NCI-H2029 treated with DMSO at 0.1 percent for 48 hours (cell line): ENCODE measurements at places on chromosomes 11 and 22.
A peak's percentile ranks its signal among the peaks of the same experiment; 100 is the strongest.

GRCh38 chr11:102451681-102452460 is 694 bp downstream of the TMEM123 start:
- peak; percentile 59 for DNase-seq

GRCh38 chr22:46052331-46052771 is 75.4 kb upstream of the WNT7B start:
- no peak for DNase-seq

DNA sequence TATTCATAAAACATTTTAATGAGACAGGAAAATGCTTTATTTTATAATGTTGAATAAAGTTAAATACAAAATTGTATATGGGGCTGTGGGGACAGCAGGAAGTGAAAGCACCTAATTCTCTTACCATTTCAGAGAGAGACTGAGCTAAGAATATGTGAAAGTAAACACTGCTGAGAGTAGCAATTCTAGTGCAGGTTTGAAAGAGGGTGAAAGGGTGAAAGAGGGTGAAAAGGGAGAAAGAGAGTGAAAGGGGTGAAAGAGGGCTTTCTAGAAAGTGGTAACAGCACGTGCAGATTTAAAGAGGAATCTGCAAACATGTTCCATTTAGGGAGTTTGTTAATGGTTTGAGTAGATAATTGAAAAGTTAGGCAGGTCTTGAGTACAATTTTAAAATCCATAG is 652.0 kb upstream of the CCDC90B start:
- DNase-seq: no peak

DNA sequence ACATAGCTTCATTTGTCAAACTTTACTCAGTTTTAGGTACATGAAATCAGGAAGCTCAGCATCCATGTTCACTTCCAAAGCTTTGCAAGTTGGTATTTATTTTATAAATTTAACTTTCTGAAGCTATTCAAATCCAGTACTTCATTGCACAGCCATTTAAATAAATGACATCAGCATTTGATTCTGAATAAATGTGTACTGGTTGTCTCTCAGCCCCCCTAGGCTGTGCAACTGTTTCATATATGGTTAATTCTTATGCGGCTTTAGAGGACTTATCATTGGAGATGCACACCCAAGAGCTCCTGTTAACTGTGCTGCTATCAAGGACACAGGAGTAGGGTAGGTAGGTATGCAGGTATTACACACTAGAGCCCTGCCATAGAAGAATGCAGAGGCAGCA is 325.1 kb downstream of the SOX6 start:
- DNase-seq: no peak

GRCh38 chr22:38305471-38306448 is 11.5 kb downstream of the CSNK1E start:
- peak; percentile 75 for DNase-seq

GRCh38 chr11:11978792-11979487 is 29.5 kb downstream of the DKK3 start:
- DNase-seq: no peak
